ENCODE measurements at places on chromosomes 11 and 22.

- DNase-seq = no peak
These were observed 47.1 kb downstream of the ADAMTS8 start for GRCh38 chr11:130381317-130381716.

DNA sequence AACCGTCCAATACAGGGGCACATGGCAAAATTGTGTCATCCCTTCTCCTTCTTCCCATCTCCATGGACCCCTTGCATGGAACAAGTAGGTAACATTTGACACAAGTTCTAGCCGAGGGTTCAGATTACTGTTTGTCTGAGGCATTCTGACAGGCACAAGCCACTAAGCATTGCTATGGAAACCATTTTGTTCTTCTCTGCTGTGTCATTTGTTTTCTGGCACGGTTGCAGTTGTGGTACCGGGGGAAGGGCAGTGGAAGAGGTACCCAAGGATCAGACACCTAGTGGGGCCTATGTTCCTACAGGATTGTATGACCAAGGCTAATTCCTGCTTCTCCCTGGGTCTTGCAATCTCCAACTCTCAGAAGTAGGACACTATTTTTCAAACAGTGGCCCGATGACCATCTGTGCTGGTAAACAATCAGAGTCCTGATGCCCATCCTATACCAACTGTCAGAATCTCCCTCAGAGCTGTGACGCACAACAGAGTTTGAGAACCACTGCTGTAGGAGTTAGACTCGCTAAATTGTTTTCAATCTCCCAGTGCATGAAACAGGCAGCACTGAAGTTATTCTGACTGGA, 69.3 kb downstream of the KCNC1 start:
- no peak for DNase-seq

DNA sequence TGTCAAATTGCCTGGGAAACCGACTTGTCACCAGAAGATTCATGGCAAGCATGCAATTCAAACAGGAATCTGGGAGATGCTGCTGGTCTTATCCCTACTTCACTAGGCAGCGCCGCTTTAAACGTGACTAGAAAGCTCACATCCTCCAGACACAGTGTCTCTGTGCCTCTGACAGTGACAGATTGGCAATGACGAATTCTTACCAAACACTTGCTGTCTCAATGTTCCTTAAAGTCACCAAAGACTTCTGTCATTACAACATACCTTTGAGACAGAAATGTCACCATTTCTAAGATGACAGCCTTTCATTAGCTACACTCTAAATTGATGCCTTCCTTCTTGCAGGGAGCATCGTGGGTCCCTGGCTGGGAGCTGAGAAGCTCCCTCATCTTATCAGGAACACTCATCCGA, 197.8 kb downstream of the CWF19L2 start:
- no peak for DNase-seq

DNA sequence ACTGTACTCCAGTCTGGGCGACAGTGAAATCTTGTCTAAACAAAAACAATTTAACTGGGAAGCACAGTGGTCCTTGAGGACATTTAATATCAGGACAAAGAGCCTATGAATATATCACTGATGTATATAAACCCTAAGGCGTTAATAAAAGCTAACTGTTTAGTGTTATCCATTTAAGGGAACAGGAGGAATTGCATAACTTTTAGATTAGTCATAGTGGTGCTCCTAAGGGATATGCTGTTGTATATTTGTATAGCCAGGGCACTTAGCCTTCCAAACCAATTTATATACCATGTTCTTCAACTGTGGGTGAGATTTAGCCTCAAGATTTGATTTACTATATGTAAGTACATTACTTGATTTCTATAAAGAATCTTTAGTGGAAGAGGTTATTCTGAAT, 3.0 kb upstream of the CHEK1 start:
- DNase-seq = no peak

GRCh38 chr22:22878801-22879674, 8.6 kb upstream of the IGLL5 start:
- DNase-seq = no peak

- no peak for DNase-seq
These were observed 78.9 kb downstream of the PDE3B start for GRCh38 chr11:14722496-14722895.

GRCh38 chr11:27401280-27401832, 38.3 kb upstream of the CCDC34 start:
- DNase-seq = no peak

DNA sequence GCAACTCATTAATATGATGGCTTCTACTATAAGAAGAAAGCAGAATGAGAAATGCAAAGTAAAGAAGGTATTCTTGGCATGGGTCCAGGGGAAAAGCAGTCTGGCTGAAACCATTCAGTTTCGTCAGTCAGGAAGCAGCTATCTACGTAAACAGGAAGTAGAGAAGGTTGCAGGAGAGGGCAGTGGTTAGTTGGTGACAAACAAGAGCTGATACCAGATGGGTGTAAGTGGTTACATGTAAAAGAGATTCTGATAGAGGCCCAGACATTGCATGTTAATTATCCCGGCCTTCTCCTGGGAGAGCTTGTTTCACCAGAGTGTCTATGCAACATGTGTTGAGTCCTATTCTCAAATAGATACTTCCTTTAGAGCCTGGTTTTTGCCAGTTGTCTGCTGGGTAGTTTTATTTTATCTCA, 58.4 kb upstream of the PSMA1 start:
- no peak for DNase-seq

DNA sequence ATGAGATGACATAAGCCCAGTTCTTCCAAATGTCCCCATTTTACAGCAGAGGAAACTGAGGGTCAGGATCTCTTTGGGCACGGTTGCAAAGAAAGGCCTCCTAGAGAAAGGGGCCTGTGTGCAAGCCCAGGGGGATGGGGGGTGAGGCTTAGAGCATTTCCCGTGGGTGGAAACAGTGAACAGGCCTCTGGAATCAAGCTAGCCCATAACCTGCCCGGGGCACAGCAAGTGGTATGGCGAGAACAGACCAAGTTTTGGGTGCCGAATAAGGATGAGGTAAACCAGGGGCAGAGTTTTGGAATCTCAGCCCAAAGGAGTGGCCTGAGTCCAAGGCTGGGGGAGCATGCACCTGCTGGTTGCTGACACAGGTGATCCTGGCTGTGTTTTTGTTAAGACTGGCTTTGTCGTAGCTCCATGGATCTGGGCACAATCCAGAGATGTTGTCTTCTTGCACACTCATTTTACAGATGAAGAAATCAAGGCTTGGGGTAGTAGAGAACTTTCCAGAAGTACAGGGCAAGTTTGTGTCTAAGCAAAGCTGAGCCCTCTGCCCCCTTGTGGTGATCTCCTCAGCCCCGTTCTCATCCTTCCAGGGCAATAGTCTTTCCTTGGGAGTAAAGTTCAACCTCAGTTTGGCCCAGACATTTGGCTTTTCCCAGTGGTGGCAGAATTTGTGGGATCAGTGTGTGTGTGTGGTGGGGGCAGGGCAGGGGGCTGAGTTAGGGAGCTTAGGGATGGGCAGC, 53.5 kb upstream of the MYEOV start:
- no peak for DNase-seq

- DNase-seq = no peak
These were observed 8.9 kb upstream of the NLRP6 start for GRCh38 chr11:269146-269890.

DNA sequence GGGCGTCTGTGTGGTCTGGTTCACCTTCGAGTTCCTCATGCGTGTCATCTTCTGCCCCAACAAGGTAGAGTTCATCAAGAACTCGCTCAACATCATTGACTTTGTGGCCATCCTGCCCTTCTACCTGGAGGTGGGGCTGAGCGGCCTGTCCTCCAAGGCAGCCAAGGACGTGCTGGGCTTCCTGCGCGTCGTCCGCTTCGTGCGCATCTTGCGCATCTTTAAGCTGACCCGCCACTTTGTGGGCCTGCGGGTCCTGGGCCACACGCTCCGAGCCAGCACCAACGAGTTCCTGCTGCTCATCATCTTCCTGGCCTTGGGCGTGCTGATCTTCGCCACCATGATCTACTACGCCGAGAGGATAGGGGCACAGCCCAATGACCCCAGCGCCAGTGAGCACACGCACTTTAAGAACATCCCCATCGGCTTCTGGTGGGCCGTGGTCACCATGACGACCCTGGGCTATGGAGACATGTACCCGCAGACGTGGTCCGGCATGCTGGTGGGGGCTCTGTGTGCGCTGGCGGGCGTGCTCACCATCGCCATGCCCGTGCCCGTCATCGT, 37.3 kb downstream of the KCNC1 start:
- DNase-seq = no peak

GRCh38 chr11:111836721-111837120, 34.7 kb downstream of the ALG9 start:
- DNase-seq = no peak

DNA sequence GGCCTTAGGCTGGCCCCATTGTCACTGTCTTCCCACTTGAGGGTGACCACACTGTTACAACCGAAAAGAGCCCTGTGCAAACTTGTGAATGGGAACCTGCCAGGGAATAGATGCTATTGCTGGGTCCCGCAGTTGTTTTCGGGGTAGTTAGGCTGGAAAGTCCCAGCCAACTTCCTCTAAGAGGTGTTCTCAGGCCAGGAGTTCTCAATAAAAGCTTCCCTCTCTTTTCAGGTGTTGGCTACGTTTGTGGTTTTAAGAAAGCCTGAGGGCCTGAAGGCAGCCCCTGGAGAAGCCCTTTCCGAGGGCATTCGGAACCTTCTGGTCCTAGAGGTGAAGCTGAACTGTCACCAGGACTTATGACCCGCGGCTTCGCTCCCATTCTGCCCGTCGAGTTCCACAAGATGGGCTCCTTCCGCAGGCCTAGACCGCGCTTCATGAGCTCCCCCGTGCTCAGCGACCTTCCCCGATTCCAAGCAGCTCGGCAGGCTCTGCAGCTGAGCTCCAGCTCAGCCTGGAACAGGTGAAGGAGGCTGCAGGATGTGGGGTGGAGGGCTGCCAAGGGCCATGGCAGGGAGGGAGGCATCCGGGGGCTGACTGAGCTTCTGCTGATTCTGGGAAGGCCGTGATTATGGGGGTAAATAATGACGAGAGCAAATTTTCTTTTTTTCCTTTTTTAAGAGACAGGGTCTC, 104.8 kb downstream of the PRR5L start:
- no peak for DNase-seq

GRCh38 chr11:44926036-44926435, 24.6 kb downstream of the TP53I11 start:
- no peak for DNase-seq

- no peak for DNase-seq
These were observed 26.0 kb downstream of the MUC2 start for GRCh38 chr11:1100417-1101245.

DNA sequence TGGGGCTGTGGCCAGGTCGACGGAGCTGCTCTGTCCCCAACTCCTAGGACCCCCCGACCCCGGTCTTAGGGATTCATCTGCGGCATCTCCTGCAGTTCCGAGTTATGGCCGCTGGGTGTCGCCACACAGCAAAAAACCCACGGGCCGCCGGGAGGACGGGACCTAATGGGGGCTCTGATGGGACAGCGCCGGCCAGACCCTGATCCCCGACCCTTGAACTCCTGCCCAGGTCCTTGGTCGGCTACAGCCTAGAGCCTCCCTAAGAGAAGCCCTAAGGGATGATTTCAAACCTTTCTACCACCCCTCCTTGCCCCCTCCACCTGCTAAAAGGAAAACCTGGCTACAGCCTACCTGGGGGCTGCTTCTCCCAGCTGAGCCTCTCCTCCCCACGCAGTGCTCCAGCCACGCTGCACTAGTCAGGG, 30.8 kb upstream of the LRRC10B start:
- DNase-seq = peak; percentile 27

DNA sequence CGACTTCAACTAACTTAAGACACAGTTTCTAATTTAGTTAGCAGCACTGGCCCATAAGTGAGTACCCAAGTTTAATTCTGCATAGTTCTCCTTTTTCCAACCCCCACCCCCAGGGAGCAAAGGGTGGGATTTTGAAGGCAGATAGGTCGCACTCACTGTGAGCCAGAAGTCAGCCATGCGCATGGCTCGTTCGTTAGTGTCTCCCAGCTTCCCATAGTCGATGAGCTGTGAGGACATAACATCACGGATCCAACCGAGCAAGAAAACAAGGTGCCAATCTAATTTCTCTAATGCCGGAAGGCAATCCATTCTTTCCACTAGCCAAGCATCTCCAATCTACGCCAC, 577 bp downstream of the MRPL17 start:
- DNase-seq = no peak

DNA sequence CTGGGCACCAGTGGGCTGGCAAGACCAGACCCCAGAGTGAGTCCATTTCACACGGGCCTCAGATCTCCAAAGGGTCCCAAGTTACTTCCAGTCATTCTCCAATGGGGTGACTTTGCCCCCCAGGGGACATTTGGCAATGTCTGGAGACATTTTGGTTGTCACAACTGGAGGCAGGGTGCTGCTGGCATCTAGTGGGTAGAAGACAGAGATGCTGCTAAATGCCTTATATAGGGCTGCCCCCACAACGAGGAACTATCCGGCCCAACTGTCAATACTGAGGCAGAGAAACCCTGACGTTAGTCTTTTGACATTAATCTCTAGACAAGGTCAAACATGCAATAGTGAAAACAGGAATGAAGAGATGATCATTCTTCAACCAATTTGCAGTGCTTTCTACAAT, 6.4 kb downstream of the RTN4RL2 start:
- DNase-seq = no peak

DNA sequence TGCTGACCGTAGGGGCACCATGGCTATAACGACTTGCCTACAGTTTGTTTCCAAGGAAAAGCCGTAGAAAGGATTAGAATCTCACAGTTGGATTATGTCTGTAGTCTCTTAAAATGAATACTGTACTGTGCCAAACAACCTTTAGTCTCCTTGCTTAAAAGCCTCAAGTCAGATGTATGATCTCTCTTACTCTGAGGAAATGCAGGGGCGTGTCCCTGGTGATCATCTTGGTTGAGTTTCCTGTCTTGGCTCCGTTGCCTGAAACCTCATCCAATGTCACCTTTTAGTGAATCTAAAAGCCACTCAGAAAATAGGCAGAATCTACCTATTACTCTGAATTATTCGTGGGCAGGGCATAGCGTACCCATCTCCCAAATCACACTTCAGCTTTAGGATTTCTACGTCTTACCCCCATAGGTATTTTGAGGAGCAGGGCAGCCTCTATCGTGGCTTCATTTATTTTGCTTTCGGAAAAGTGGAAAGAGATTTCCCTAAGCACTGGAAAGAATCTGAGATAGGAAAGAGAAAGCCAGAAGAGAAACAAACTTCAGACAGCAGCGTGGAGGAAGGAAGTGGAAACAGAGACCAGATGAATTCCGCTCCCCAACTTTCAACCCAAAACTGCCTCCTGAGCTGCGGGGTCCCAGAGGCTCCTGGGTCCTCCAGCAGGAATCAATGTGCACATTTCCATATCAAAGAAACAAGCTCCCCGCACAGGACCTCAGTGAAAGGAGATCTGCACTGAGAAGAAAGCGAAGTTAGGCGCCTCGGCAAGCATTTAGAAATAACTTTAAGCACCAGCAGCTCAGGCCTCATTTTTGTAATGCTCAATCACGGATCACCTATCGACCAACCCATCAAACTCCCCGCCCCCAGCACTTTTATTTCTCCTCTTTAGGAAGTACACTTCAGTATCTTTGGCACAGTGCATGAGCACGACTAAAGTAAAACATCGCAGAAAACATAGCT, 245.8 kb downstream of the ETS1 start:
- no peak for DNase-seq

- DNase-seq = no peak
These were observed 40.6 kb downstream of the ASCL2 start for GRCh38 chr11:2229713-2230297.

- no peak for DNase-seq
These were observed 112.5 kb upstream of the CD82 start for GRCh38 chr11:44452827-44453572.

All from NCI-H146 (cell line).